ENCODE measurements at places on chromosomes 6 and 20.

- no peak for DNase-seq
Measured at GRCh38 chr6:66675906-66676305, 968.9 kb upstream of the EYS start.

DNA sequence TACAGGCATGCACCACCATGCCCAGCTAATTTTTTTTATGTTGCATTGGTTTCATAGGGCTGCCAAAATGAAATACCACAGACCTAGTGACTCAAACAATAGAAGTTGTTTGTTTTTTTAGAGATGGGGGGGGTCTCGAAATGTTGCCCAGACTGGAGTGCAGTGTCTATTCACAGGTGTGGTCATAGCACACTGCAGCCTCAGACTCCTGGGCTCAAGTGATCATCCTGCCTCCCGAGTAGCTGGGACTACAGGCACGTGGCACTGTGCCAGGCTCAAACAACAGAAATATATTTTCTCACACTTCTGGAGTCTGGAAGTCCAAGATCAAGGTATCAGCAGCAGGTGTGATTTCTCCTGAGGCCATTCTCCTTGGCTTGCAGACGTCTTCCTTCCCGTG lies 6.6 kb upstream of the SLC16A10 start:
- no peak for DNase-seq

GRCh38 chr6:44431118-44431725 lies 43.7 kb downstream of the CDC5L start:
- DNase-seq: no peak

DNA sequence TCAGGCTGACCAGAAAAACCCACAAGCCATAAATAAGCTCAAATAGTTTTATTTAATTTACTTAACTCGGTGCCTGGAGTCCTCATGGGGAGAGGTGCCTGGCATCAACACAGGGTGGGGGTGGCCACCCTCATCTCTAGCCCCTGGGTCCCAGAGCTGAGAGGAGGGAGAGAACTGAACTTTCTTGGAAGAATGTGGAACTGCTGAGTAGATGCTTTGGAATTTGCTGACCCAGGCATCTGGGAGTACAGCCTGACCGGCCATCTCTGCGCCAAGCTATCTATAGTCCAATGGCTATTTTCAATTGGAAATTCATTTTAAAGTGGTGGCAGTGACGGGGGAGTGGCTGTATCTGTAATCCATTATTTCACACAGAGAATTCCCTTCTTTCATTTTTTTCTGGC lies 104.8 kb downstream of the CDH26 start:
- DNase-seq: no peak

DNA sequence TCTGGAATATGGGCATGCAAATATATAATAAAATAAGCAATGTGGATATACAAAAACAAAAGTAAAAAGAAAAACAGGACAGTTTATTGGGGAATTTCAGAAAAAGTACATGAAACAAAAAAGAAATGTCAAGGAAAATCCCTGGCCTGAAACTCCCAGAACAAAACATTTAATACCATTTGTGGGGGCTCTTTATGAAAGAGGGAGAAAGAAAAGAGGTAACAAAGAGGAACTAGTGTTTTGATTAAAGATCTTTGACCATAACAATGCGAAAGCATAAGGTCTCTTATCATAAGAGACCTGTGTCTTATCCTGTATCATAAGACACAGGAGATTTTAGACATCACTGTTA lies 88.6 kb upstream of the ARID1B start:
- DNase-seq: no peak

DNA sequence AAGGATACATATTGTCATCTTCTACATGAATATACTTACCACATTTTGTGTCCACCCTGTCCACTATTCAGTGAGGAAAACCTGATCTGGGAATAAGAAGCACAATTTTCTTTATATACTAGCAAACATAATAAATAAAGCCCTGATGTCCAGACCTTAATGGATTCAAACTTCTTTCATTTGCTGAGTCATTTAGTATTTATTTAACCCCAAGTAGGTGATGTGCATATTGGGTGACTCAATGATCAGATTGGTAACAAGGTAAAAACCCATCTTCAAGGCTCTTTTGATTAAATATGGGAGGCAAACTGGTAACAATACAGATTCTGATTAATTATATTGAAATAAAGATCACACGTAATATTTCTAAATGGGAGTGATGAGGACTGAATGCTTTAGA lies 1159.8 kb upstream of the EYS start:
- DNase-seq: no peak

DNA sequence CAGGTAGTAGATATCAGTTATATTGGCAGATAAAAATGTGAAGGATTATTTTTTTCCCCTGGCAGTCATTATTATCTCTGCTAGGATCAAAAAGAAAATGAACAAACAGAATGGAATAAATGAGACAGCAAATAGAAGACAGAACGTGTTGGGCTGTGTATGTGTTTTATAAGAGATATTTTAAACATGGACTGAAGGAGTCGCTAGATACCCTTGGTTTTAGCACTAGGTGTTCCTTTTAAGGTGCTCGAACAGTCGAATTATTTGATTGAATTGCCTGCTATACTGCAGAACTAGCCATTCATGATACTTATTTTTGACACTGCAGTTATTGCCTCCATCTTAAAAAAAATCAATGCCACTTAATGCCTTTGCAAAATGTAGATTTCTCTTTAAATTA lies 3.7 kb downstream of the GRIK2 start:
- DNase-seq: peak; percentile 31

- DNase-seq: no peak
Measured at GRCh38 chr20:19625426-19625825, 132.6 kb upstream of the RIN2 start.

- no peak for DNase-seq
Measured at GRCh38 chr6:57147401-57147800, 24.7 kb upstream of the BAG2 start.

DNA sequence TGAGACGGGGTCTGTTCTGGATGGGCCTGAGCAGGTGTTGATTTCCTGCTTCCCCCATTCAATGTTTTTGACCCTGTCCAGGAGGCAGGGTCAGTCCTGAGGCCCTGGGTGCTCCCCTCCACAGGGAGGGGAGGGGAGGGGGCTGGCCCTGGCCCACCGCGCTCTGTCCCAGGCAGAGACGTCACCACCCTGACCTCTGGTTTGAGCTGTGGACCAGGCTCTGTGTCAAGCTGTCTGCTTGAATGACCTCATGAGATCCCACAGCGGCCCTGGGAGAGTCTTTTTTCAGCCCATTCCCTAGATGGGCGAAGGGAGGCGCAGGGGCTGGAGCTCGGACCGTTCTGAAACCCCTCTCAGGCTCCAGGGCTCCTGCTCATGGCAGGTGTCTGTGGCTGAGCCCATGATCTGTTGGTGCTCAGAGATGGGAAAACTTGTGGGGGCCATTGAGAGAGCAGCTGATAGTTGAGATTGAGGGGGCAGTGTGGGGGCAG lies 8.9 kb upstream of the LKAAEAR1 start:
- peak; percentile 45 for DNase-seq

DNA sequence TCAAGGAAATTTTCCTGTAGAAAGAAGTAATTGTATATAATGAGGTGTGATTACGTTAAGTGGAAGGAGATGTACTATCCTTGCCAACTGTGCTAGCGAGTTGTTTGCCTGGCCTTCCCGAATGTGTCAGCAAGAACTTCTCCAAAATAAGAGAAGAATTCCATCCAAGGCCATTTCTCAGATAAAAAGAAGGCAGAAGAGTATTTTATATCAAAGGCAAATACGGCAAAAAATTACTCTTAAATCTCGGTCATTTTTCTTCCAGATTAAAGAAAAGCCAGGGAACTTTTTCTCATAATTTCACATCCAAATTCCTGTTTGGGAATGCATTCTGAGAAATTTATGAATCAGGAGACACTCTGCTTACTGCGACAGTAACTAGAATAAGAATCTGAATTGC lies 290.6 kb downstream of the CBLN4 start:
- DNase-seq: no peak

DNA sequence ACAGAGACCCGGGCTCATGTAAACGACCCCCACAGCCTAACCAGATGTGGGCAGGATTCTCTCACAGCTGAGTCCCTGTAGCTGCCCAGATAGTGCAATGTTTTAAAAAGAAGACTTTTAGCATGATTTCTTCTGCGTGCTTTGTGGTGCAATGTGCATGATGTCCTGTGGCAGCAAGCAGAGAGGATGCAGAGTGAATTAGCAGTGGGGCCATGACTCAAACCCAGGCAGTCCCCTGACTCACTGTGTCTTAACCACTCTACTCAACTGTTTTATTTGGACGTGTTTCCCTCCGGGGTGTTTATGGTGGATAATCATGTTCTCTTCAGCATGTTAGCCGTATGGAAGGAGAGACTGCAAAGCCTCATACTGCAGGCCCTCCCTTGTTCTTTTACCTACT lies 247.9 kb downstream of the SLC24A3 start:
- no peak for DNase-seq

DNA sequence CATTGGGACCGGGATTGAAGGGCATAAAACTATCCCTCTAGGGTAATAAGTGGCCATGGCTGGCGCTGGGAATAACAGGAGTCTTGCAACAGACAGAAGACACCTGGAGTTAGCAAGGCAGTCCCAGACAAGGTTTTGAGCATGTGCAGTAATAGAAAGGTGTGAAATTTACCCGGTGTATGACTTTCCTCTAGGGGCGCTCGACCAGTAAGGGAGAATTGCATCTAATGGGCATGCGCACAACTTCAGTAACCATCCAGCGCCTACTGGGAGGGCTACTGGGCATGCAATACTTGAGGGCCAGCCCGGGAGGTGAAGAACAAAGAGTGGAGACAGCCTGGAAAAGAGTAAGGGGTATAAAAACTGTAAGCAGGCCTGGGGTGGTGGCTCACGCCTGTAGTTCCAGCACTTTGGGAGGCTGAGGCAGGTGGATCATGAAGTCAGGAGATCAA lies 32.7 kb downstream of the SERPINB6 start:
- DNase-seq: peak; percentile 38

- DNase-seq: no peak
Measured at GRCh38 chr6:136633355-136633754, 83.1 kb upstream of the MAP7 start.

GRCh38 chr6:113495521-113495920 lies 361.6 kb upstream of the MARCKS start:
- no peak for DNase-seq

GRCh38 chr6:15475872-15476271 lies 187.0 kb downstream of the DTNBP1 start:
- DNase-seq: no peak

- DNase-seq: no peak
Measured at GRCh38 chr20:5602346-5602745, 147.9 kb upstream of the SHLD1 start.

DNA sequence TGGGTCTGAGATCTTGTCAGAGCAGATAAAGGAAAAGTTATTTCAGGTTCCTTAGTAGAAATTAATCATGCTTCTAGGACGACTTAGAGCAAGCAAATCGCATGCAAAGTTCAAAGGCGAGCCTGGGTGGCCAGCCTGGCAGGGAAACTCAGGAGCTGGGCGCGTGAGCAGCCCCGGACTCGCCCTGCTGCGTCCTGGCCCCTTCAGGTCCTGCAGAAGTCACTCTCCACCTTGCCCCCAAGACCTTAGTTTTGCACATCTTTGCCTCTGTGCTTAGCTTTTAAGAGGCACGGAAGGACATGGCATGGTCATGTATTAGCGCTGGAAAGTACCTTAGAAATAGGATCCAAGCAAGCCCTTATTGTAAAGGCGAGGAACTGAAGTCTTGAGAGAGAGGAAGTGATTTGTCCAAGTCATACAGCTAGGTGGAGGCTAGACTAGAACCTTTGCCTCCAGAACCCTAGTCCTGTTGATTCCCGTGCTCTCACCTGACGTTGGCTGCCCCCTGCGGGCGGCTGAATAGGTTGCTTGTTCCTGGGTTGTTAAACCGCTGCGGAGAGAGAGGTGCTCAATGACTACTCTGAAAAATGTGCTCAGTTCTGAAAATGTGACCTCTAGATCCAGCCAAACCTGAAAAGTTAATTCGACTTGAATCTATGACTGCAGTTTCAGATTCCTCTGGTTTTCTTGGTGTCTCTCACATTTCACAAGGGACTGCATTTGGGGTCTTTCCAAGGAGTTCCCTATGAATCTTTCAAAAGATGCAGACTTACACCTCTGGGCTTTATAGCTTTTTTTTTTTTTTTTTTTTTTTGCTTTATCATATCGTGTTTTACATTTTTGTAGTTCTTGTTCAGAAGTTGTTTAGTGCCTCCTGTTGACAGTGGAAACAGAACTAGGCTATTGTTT lies 2.7 kb downstream of the MYB start:
- DNase-seq: no peak

GRCh38 chr20:36544134-36545018 lies 3.1 kb downstream of the MYL9 start:
- DNase-seq: no peak

GRCh38 chr20:36779656-36780025 lies 6.1 kb upstream of the DSN1 start:
- no peak for DNase-seq

GRCh38 chr6:444653-445275 lies 53.2 kb downstream of the IRF4 start:
- no peak for DNase-seq

GRCh38 chr20:36862857-36863668 lies 12.9 kb upstream of the TLDC2 start:
- peak; percentile 44 for DNase-seq

DNA sequence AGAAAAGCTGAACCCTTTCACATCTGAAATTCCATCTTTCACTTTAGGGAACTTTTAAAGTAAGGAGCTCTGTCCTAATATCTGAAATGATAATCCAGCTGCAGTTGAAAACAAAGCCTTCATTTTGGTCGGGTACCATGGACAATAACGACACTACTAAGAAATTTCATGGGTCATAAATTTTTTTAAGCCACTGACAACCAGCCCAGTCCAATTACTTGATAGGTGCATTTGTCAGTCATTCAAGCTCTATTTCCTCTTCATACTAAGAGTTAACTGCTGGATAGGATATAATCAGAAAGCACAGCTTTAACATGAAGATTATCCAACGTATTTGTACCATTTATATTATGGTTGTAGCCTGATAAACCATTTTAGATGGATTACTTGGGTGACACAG lies 52.5 kb downstream of the MMUT start:
- no peak for DNase-seq

GRCh38 chr6:2433266-2433665 lies 187.9 kb upstream of the GMDS start:
- DNase-seq: no peak

GRCh38 chr6:164477101-164477500 lies 832.3 kb downstream of the C6orf118 start:
- no peak for DNase-seq

DNA sequence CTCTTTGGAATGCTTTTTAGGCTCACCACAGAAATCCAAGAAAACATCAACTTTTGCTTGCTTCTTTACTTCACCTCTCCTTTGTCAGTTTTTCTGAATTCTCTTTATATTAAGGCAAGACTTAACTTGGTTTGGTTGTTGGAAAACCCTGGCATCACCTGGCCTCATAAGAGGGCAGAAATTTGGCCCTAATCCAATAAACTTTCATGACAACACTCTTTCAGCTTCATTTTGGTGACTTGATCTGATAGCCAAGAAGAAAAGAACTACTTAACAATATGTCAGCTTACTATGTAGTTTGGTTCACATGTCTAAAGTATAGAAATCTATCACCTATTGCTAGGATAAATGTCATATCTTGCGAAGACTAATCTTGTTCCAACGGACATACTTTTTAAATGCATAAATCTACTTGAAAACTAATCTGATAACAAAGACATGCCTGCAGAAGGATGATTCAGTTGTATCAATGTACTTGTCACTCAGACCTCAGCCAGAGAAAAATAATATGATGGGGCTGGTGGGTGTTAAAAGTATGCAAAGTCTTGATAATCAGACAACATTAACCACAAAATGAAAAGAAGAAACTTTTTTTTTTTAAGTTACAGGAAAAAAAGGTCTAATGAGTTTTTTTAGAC lies 19.3 kb upstream of the HBS1L start:
- DNase-seq: no peak

Measured in D721Med (cell line).